Effector memory CD4-positive, alpha-beta T cell (primary cell): ENCODE measurements at places on chromosomes 5 and 9.

- no peak for DNase-seq
- no peaks in the 10 kb centered on the region for H3K27me3 ChIP-seq
- H3K4me1 ChIP-seq: no peaks in the 10 kb centered on the region
- H3K36me3 ChIP-seq: no peaks in the 10 kb centered on the region
- H3K4me3 ChIP-seq: no peak overlapping the region
- no peak overlapping the region for H3K27ac ChIP-seq
Measured at GRCh38 chr5:18720002-18720401, 1085.7 kb downstream of the TAF11L14 start.

DNA sequence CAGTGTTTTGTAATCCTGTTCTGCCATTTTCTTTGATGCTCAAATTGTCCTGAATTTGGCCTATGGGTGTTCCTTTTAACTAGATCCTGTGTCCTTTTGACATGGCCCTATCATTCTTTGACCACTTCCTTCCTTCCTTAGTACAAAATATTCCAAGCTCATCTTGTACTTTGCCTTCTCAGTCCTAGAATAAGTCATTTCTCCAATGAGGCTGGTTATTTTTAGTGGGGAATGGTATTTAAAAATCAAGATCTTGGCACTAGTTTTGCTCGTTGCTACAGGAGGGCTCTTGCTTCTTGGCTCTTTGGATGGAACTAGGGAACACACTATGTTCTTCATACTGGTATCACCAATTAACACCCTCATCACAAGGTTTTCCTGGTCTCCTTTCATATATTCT, 108.1 kb downstream of the UNC13B start:
- H3K4me3 ChIP-seq: no peak overlapping the region
- peaks cover 3% of the 10 kb centered on the region for H3K27me3 ChIP-seq
- DNase-seq: no peak
- no peaks in the 10 kb centered on the region for H3K4me1 ChIP-seq
- no peak overlapping the region for H3K27ac ChIP-seq

GRCh38 chr9:35938474-35939356, 19.2 kb downstream of the OR2S2 start:
- H3K4me1 ChIP-seq: peaks cover 39% of the 10 kb centered on the region
- DNase-seq: no peak
- no peaks in the 10 kb centered on the region for H3K27me3 ChIP-seq

- no peak overlapping the region for H3K27ac ChIP-seq
- no peak for DNase-seq
- H3K36me3 ChIP-seq: no peaks in the 10 kb centered on the region
- peak overlapping the region; percentile 27 for H3K4me3 ChIP-seq
- peaks cover 7% of the 10 kb centered on the region for H3K4me1 ChIP-seq
Measured at GRCh38 chr5:39057734-39058133, 16.5 kb downstream of the RICTOR start.

GRCh38 chr5:58640011-58640410, 57.1 kb downstream of the RAB3C start:
- H3K27me3 ChIP-seq: no peaks in the 10 kb centered on the region
- H3K27ac ChIP-seq: no peak overlapping the region
- H3K4me3 ChIP-seq: no peak overlapping the region
- no peak for DNase-seq

DNA sequence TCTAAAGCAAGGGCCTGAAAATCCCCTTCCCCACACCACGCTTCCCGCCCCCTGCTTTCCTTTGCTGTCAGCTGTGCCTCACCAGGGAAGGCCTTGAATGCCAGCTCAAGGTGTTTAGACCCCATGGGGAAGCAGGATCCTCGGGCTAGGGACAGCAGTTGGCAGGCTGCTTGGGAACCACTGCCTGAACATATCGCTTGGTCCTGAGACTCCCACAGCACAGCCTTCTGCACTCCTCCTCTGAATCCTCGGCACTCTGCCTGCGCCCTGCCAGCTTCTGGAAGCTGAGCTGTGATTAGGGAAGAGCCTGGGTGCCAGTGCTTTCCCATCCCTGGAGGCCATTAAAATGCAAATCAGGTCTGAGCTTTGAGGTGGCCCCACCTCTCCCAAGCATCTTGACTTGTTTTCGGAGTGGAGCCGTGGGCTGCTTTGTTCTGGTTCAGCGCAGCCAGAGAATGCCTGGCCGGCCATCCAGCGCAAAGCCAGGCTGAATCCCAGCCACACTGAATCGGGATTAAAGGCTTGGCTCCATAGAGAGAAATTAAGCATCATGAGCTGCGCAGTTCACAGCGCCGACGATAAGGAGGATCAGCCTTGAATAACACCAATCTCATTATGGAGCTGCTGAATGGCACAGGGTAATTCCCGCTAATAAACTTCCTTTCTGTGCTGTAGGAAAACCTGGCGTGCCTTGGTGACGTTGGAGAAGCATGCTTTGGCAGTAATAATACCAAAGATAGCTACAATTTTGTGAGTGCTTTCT, 40.0 kb downstream of the AMBP start:
- H3K36me3 ChIP-seq: no peaks in the 10 kb centered on the region
- DNase-seq: no peak
- H3K4me1 ChIP-seq: no peaks in the 10 kb centered on the region
- H3K27ac ChIP-seq: no peak overlapping the region

DNA sequence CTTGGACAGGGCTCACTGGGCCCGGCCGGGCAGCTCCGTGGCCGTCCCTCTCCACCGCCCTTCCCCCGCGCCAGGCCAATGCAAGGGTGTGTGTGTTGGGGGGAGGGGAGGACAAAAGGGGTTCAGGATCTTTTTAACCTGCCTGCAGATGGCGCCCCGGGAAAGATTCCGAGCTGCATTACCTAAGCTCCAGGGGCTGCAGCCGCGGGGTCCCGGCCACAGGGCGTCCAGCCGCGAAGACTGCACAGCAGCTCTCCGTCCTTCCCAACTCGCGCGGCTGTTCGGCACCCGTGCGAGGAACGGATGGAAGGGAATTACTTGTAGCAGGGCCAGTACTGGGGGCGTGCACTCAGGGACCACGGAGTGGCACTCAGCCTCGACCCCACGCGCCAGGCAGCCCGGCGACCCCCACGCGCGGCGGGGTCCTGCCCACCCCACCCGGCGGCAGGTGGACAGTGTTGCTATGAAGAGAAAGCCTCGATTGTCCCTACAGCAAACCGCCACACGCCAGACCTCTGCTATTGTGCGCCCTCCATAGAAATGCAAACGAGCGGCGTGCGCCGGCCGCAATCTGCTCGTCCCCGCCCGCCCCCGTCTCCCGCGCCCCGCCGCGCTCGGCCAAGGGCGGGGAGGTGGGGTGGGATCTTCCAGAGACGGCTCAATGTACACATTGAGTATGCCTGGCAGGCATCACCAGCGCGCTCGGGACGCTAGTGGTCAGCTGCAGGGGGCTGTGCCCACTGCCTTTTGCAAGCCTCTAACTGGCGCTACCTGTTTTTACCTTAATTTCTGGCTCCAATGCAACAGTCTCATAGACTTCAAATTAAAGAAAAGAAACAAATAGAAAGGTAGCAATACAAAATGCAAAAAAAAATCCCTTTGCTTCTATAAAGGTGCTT, 796 bp upstream of the GADD45G start:
- no peaks in the 10 kb centered on the region for H3K27me3 ChIP-seq
- peak overlapping the region; percentile 54 for H3K27ac ChIP-seq
- peaks cover 27% of the 10 kb centered on the region for H3K4me1 ChIP-seq
- H3K4me3 ChIP-seq: peak overlapping the region; percentile 65
- no peaks in the 10 kb centered on the region for H3K36me3 ChIP-seq
- DNase-seq: peak; percentile 8

GRCh38 chr5:163594951-163595350, 89.5 kb downstream of the MAT2B start:
- no peak overlapping the region for H3K4me3 ChIP-seq
- no peaks in the 10 kb centered on the region for H3K4me1 ChIP-seq
- no peak for DNase-seq
- no peaks in the 10 kb centered on the region for H3K36me3 ChIP-seq

GRCh38 chr5:106522296-106522695, 1148.4 kb downstream of the EFNA5 start:
- no peak overlapping the region for H3K4me3 ChIP-seq
- H3K4me1 ChIP-seq: no peaks in the 10 kb centered on the region
- DNase-seq: no peak

DNA sequence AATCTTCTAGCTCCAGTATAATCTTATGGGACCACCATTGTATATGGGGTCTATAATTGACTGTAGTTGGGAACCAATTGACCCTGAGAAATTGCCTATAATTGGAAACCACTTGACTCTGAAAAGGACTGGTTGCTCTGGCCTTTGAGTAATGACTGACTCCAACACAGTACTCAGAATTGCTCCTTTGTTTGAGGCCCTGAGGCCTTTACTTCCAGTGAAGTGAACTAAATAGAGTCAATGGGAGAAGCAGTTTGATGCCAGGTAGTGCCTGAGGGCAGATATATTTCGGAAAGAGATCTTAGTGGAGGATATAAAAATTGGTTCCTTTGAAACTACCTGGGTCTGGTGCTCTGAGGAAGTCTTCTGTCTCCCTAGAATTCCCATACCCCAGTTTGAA, 16.0 kb upstream of the TMEM171 start:
- H3K27ac ChIP-seq: no peak overlapping the region
- H3K4me3 ChIP-seq: no peak overlapping the region
- no peak for DNase-seq
- no peaks in the 10 kb centered on the region for H3K36me3 ChIP-seq
- H3K4me1 ChIP-seq: no peaks in the 10 kb centered on the region
- peaks cover 3% of the 10 kb centered on the region for H3K27me3 ChIP-seq

GRCh38 chr9:93117924-93118862, 15.9 kb downstream of the NINJ1 start:
- no peak overlapping the region for H3K27ac ChIP-seq
- H3K4me3 ChIP-seq: no peak overlapping the region
- DNase-seq: no peak

- no peak overlapping the region for H3K4me3 ChIP-seq
- H3K27ac ChIP-seq: no peak overlapping the region
- H3K27me3 ChIP-seq: no peaks in the 10 kb centered on the region
- no peaks in the 10 kb centered on the region for H3K4me1 ChIP-seq
- DNase-seq: no peak
- no peaks in the 10 kb centered on the region for H3K36me3 ChIP-seq
Measured at GRCh38 chr5:68499987-68500386, 284.4 kb downstream of the PIK3R1 start.

GRCh38 chr9:89185980-89186379, 7.4 kb upstream of the SHC3 start:
- H3K36me3 ChIP-seq: no peaks in the 10 kb centered on the region
- no peak overlapping the region for H3K27ac ChIP-seq
- H3K4me1 ChIP-seq: no peaks in the 10 kb centered on the region

- no peak overlapping the region for H3K27ac ChIP-seq
- no peaks in the 10 kb centered on the region for H3K27me3 ChIP-seq
- no peak for DNase-seq
- no peaks in the 10 kb centered on the region for H3K36me3 ChIP-seq
Measured at GRCh38 chr5:176169393-176170063, 68.7 kb upstream of the SIMC1 start.

DNA sequence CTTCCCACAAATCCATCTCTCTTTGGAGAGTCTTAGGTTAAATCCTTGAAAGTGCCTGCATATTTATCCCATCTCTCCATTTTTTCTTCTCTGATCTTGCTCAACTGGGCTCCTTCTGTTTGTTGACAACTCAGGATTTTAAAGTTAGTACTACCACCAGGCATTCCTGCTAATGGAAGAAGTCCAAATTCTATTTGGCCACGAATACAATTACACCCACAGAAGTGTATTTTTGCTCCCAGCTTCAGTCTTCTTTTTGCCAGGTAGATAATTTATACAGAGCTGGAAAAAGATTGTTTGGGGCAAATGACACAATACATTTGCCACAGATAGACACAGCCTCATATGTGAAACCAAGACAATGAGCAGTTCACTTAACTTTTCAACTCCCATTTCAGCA, 74.8 kb downstream of the CETN3 start:
- no peak overlapping the region for H3K27ac ChIP-seq
- H3K36me3 ChIP-seq: no peaks in the 10 kb centered on the region
- no peaks in the 10 kb centered on the region for H3K27me3 ChIP-seq
- no peak for DNase-seq
- H3K4me1 ChIP-seq: no peaks in the 10 kb centered on the region

DNA sequence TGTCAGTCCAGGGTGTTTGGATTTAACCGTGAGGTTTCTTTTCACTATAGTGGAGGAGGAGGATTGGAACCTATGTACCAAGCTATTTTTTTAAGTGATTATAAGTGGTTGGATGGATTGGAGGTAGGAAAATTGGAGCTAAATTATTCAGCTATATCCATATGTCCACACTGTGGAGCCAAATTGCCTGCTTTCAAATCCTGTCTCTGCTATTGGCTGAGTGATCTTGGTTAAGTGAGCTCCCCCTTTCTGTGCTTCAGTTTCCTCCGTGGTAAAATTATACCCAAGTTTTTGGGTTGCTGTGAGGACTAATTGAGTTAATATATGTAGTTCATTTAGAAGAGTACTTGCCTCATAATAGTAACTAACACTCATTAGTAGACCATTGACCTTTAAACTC, 2.5 kb downstream of the CENPP start:
- H3K4me3 ChIP-seq: no peak overlapping the region
- peaks cover 18% of the 10 kb centered on the region for H3K4me1 ChIP-seq

DNA sequence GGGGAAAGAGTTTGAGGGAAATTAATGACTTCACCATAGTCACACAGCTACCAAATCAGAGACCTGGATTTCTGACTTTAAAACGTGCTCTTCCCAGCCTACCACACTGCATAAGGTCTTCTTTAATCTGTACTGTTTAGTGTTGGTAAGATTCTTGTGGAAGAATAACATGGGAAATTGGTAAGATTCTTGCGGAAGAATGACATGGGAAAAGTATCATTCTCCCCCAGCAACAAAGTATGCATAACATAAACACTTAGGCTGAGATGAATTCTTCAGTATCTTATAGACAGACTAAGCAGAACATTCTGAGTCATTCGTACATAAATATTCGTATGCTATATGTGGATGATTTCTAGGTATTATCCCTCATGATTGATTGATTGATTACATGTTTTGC, 170.4 kb downstream of the FOCAD start:
- H3K4me1 ChIP-seq: no peaks in the 10 kb centered on the region
- DNase-seq: no peak
- no peaks in the 10 kb centered on the region for H3K36me3 ChIP-seq
- no peak overlapping the region for H3K4me3 ChIP-seq
- H3K27me3 ChIP-seq: no peaks in the 10 kb centered on the region
- H3K27ac ChIP-seq: no peak overlapping the region

DNA sequence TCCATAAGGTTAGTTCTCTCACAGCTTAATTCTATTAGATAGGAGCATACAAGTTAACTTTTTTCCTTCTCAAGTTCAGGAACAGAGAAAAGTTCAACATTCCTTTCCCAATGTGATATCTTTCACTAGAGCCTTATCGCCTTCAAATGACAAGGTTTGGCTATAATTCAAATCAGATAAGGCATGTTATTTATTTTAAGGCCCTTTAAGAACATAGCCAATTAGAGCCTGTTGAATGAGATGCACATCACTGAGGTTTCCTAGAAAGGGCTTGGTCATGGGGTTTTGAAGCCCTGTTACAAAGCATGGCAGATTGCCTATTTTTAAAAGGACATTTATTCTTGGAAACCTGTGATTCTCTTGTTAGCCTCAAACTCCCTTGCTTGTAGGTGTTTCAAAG, 123.4 kb downstream of the BASP1 start:
- no peak overlapping the region for H3K4me3 ChIP-seq
- no peaks in the 10 kb centered on the region for H3K4me1 ChIP-seq
- no peak for DNase-seq

- DNase-seq: no peak
- H3K4me3 ChIP-seq: no peak overlapping the region
- no peaks in the 10 kb centered on the region for H3K27me3 ChIP-seq
- no peaks in the 10 kb centered on the region for H3K4me1 ChIP-seq
- H3K36me3 ChIP-seq: no peaks in the 10 kb centered on the region
- H3K27ac ChIP-seq: no peak overlapping the region
Measured at GRCh38 chr9:86600977-86601376, 246.8 kb upstream of the TUT7 start.
